ENCODE measurements at places on chromosomes 5 and 9.

DNA sequence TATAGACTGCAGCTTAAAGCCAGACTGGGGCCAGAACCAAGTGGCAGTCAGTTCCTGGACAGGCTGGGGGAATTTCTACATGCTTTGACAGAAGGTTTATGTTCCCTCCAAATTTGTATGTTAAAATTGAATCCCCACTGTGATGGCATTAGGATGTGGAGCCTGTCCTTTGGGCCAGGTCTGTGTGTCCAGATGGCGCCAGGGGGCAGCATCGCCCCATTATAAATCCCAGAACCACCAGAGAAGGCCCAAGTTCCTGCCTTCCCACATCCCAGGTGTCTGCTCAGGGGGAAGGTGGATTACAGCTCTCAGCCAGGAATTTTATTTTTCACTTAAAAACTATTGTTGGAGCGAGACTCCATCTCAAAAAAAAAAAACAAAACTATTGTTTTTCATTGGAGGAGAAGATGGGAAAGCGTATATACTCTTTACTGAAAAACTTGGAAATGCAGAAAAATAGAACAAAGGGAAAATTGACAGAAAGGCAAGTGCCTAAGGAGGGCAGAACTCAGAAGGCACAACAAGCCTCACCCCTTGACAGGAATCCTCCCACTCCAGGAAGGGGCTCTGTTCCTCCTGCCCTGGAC lies 5.0 kb downstream of the IL3 start:
- DNase-seq: peak; percentile 38

GRCh38 chr5:14185326-14186058 lies 42.4 kb downstream of the TRIO start:
- no peak for DNase-seq

DNA sequence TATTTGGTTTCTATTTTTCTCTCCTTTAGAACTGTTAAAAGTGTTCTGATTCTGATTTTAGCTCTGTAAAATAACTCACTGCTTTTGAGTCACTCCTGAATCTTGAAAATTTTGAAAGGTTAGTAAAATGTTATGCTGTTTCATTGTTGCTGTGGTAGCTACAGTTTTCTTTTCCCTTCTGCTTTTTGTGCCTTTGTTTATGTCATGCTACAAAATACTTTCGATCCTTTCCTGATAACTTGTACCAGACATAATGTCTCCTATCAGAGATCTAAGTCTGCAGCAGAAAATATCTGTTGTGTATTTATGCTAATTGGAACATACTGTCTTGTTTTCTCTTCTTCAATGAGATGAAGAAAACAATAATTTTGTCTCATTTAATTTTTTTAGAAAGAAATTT lies 26.9 kb upstream of the CEP120 start:
- DNase-seq: no peak

DNA sequence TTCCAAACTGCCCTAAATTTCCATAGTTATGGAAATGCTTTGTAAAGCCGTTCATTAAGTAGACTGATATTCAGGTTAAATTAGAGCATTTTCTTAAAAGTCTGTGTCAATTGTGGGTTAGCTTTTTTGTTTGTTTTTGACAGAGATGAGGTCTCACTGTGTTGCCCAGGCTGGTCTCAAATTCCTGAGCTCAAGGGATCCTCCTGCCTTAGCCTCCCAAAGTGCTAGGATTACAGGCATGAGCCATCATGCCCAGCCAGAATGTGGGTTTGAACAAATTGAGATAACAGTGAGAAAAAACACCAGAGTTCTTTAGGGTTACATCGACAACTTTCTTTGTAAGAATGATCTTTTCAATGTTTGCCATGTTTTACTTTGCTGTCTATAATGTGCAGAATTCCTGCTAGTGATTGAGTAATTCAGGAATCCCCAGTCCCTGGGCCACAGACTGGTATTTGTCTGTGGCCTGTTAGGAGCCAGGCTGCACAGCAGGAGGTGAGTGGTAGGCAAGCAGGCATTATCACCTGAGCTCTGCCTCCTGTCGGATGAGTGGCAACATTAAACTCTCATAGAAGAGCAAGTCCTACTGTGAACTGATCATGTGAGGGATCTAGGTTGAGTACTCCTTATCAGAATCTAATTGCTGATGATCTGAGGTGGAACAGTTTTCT lies 80.5 kb downstream of the RAI14 start:
- DNase-seq: no peak

GRCh38 chr5:149093625-149094024 lies 30.8 kb upstream of the SH3TC2 start:
- DNase-seq: no peak

GRCh38 chr9:124752967-124753366 lies 18.1 kb downstream of the NR6A1 start:
- no peak for DNase-seq

DNA sequence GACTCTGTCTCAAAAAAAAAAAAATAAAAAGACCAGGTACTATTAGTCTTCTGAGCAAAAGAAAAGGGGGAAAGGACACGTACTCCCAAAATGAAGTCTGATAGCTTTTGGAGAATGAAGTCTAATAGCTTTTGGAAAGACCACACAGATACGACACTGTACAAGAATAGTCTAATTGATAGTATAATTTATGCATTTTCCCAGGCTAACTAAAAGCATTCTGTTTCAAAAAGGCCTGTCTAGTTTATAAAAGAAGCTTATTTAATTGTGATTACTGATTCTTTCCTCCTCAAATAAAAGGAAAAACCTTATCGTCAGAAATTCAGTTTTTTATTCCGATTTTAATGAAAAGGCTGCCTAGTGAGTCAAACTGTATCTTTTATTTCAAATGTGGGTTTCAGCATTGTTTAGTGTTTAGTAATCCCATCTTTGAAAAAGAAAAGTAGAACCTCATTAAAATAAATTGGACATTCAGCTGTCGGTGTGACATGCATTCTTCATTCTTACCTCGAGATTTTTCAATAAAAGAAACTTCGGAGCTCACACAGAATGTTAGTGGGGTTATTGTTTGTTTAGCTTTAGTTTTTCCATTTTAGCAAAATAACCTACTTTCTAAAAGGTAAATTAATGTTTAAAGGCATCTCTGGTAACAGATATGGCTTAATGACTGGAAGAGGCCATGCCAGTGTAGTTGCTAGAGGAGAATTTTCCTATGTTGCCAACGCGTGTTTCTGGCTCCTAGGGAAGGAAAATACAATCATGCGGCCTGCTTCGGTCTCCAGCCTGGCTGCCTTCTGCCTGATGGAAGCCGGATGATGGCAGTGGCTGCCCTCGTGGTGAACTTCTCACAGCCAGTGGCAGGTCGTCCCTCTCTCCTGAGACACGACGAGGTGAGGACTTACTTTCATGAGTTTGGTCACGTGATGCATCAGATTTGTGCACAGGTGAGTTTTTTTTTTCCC lies 70.0 kb downstream of the NLN start:
- no peak for DNase-seq

DNA sequence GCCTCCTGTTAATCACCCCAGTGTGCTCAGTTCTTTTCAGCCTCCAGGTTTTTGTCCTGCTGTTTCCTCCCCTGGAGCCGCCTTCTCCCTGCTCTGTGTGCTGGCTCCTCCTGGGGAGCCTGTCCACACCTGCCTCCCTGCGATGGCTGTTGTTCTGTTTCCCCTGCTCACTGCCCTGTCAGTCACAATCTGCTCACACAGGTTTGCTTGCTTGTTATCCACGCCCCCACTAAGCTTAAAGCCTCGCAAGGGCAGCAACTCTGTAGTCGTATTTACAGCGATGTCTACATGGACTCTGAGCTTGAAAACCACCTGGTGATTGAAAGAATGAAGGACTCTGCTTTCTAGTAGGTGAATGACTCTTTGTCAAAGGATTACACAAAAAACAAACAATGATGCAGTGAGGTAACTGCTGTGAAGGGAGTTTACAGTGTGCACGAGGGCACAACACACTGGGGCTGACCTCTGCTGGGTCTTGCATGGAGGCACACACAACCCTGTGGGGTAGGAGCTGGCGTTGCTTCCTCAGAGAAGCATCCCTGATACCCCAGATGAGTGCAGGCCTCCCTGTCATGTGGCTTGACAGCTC lies 39.6 kb upstream of the TEX48 start:
- DNase-seq: no peak

GRCh38 chr5:13993926-13994325 lies 49.4 kb upstream of the DNAH5 start:
- no peak for DNase-seq

DNA sequence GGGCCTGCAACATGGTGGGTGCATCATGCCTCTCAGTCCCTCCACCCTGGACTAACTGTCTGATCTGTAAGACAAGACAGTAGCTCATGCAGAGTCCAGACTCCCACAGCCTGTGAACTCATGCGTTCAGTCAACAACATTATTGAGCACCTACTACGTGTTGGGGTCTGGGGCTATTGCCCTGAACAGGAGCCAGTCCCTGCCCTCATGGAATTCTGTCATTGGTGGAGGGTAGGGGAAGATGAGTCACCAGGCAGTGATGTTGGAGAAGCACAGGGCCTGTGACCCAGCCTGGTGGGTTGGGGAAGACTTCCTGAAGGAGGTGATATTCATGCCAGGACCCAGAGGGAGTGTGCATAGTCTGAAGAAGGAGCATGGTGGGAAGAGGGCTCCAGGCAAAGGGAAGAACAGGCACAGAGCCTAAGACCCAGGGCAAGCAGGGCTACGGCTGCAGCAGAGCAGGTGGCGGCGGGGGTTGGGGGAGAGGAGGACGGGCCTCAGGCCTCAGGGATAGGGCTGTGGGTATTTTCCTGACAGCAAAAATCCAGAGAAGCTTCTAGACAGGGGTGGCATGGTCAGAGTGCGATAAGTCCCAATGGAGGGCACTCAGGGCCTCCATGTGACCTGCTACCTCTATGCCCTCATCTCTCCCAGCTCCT lies 26.7 kb upstream of the PSD2 start:
- DNase-seq: no peak

DNA sequence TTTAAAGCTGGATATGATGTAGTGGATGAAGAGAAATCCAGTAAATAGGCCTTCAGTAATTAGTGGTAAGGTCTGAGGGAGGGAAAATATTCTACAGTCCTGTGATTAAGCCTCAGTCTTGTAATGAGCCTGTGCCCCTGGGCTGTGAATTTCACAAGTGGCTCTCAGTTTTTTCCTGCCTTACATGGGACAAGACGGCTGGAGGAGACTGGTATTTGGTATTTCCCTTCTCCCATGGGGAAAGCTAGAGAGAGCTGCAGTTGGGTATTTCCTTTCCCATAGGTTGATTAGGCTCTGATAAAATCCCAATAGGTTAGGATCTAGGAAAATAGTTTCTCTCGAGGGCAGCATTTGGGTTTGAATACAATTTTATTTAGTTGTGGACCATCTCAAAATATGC lies 62.2 kb upstream of the GNA14 start:
- DNase-seq: no peak

GRCh38 chr5:31427013-31427723 lies 104.7 kb downstream of the DROSHA start:
- no peak for DNase-seq

DNA sequence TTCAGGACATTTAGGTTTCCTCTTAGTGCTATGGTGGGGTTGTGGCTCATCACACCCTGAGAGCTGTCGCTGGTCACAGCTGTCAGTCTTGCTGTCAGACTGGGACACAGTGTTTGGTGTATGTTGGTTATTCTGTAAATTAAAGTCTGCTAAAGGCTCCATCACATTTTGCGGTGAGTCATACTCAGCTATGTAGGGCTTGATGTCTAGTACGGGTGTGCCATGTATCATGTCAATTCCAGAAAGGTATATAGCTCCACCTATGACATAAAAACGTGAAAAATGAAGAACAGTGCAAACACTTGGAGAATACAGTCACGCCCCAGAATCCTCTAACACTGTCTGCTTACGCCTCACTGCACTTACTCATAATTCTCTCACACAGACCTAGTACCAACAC lies 11.9 kb downstream of the TRMO start:
- no peak for DNase-seq

- DNase-seq: no peak
Measured at GRCh38 chr5:154273963-154274827, 83.7 kb downstream of the GALNT10 start.

DNA sequence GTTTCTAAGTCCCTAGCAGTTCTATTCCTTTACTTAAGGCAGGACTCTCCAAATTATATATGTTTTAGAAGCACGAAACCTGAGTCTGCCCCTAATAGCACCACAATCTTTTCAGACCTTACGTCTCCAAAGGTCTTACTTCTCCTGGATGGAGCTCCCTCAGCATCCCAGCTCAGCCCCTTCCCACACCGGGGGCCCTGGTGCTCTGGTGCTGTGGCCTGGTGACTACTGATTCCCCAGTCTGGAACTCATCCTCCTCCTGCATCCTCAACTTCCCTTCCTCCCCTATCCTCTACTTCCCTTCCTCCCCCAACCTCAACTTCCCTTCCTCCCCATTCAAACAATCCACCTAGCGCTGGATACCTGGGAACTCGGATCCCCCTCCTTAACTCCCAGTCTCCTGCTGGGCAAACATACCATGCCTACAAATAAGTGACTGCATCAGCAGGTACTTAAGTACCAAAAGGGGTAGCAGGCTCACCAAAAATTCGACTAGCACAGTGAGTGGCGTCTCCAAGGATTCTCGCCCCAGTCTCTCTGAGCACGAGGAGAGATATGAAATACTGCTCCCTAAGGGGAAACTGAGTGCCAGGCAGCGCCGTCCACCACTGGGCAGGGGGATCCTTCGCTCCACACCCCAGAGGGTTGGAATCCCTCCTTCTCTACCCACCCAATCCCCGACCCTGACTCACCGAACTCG lies 831 bp downstream of the IGFBPL1 start:
- DNase-seq: no peak

DNA sequence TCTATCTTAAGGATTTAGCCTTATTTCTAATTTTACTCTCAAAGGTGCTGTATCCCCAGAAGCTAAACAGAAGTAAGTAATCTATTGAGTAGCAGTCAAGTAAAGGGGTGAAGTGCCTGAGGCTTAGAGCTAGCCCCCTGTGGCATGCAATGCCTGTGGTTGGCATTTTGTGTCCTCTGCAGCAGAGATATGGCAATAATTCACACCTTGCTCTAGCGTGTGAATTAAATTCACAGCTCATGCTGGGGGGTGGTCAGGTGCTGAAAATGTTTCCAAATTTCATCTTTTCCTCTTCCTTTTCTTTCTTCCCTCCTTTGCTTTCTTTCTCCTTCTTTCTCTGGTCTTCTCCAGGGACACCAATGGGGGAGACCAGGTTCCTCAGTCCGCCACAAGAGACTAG lies 262.1 kb downstream of the GABRB2 start:
- DNase-seq: no peak

DNA sequence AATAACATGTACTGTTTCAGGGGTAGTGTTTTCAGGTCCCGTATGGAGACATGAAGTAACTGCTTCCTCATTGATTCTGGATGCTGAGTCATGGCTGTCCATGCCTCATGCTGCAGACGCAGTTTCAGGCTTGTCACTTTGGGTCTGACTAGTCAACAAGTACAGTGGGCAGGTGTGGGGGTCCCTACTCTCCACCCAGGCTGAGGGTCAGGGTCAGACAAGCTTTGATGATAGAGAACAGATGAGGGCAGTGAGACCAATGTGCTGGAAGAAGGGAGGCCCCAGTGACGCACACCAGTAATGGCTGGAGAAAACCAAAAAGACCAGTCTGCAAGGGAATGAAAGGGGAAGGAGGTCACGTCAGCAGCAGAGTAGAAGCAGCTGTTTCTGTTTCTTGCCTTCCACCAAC lies 80.0 kb upstream of the NFIL3 start:
- DNase-seq: no peak

Measured in stimulated activated CD4-positive, alpha-beta T cell treated with anti-CD3 and anti-CD28 coated beads, TNF-alpha, amount 100 ng/mL, for 1 hour (primary cell).